ENCODE measurements at places on chromosomes 3 and 15.

DNA sequence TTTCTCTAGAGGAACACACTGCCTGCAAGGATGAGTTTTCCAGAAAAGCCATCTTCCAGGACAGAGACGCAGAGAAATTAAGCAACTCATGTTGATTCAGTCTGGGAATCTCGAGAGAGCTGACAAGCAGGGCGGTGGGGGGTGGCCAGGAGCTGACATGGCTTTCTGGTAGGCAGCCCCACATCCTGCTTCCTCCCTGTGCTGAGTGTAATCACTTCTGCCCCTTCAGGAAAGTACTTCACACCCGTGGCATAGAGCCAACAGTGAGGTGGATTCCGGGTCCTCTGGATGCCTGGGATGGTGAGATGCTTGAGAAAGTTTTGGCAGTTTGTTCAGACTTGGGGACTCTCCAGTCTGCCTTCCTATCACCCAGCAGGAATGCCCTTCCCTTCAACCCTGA, 221.1 kb downstream of the SLCO3A1 start:
- H3K4me1 ChIP-seq: peaks cover 39% of the 10 kb centered on the region
- no peaks in the 10 kb centered on the region for H3K36me3 ChIP-seq
- no peaks in the 10 kb centered on the region for H3K27me3 ChIP-seq

- no peak for DNase-seq
Observed at GRCh38 chr3:159852821-159853505, 135.7 kb upstream of the IL12A start.

- no peaks in the 10 kb centered on the region for H3K4me1 ChIP-seq
- no peaks in the 10 kb centered on the region for H3K27me3 ChIP-seq
- no peak overlapping the region for H3K4me3 ChIP-seq
- H3K27ac ChIP-seq: no peak overlapping the region
Observed at GRCh38 chr3:82815417-82816058, 1054.1 kb upstream of the GBE1 start.

GRCh38 chr3:64654013-64654412, 33.8 kb downstream of the ADAMTS9 start:
- H3K27ac ChIP-seq: no peak overlapping the region
- H3K4me1 ChIP-seq: no peaks in the 10 kb centered on the region
- no peak overlapping the region for H3K4me3 ChIP-seq
- no peaks in the 10 kb centered on the region for H3K36me3 ChIP-seq
- no peaks in the 10 kb centered on the region for H3K27me3 ChIP-seq
- no peak for DNase-seq

DNA sequence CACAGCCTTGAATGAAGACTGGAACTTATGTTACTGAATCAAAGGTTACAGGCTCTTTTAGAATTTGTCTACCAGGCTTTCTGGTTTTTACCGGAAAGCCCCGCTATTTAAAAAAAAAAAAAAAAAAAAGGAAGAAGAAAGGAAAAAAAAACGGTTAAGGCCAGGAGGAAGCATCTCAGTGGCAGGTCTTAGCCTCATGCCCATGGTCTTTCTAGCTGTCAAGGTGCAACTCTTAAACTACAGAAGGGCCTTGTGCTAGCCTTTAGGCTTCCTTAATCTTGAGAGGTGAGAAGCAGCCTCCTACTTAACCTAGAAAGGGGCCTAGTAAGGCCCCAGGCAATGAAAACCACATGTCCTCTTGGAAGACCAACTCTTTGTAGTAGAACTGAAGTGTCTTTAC, 77.5 kb downstream of the TBC1D5 start:
- DNase-seq: no peak
- no peaks in the 10 kb centered on the region for H3K27me3 ChIP-seq
- H3K4me1 ChIP-seq: peaks cover 8% of the 10 kb centered on the region
- no peak overlapping the region for H3K27ac ChIP-seq
- no peak overlapping the region for H3K4me3 ChIP-seq

- peaks cover 14% of the 10 kb centered on the region for H3K4me1 ChIP-seq
- no peak overlapping the region for H3K27ac ChIP-seq
- no peaks in the 10 kb centered on the region for H3K36me3 ChIP-seq
Observed at GRCh38 chr3:128369881-128370642, 96.6 kb downstream of the DNAJB8 start.

- no peaks in the 10 kb centered on the region for H3K36me3 ChIP-seq
- H3K27ac ChIP-seq: no peak overlapping the region
- no peak overlapping the region for H3K4me3 ChIP-seq
- H3K4me1 ChIP-seq: peaks cover 7% of the 10 kb centered on the region
Observed at GRCh38 chr3:10786640-10787039, 29.4 kb upstream of the SLC6A11 start.

GRCh38 chr3:29202378-29202777, 78.5 kb upstream of the RBMS3 start:
- H3K36me3 ChIP-seq: no peaks in the 10 kb centered on the region
- H3K4me1 ChIP-seq: peaks cover 5% of the 10 kb centered on the region
- no peak for DNase-seq
- H3K27me3 ChIP-seq: peaks cover under 1% of the 10 kb centered on the region
- no peak overlapping the region for H3K4me3 ChIP-seq
- no peak overlapping the region for H3K27ac ChIP-seq

- H3K4me1 ChIP-seq: peaks cover 5% of the 10 kb centered on the region
- no peaks in the 10 kb centered on the region for H3K36me3 ChIP-seq
- peak overlapping the region; percentile 50 for H3K4me3 ChIP-seq
- H3K27me3 ChIP-seq: peaks cover 12% of the 10 kb centered on the region
Observed at GRCh38 chr15:78640527-78641101, 396 bp downstream of the CHRNB4 start.

GRCh38 chr3:151946606-151947005, 73.2 kb downstream of the SUCNR1 start:
- no peak overlapping the region for H3K4me3 ChIP-seq

- H3K4me3 ChIP-seq: no peak overlapping the region
- H3K36me3 ChIP-seq: no peaks in the 10 kb centered on the region
- no peak overlapping the region for H3K27ac ChIP-seq
Observed at GRCh38 chr3:181615666-181616065, 96.1 kb upstream of the SOX2 start.

Measured in activated CD8-positive, alpha-beta T cell treated with anti-CD3 and anti-CD28 coated beads, Interleukin-2, amount 10 ng/mL, durations not matched to agents 7 days and 5 days (primary cell).